ENCODE measurements at places on chromosomes 5 and 9.
A peak's percentile ranks its signal among the peaks of the same experiment; 100 is the strongest.

GRCh38 chr9:93826209-93826608, 128.9 kb downstream of the BARX1 start:
- no peak for DNase-seq

DNA sequence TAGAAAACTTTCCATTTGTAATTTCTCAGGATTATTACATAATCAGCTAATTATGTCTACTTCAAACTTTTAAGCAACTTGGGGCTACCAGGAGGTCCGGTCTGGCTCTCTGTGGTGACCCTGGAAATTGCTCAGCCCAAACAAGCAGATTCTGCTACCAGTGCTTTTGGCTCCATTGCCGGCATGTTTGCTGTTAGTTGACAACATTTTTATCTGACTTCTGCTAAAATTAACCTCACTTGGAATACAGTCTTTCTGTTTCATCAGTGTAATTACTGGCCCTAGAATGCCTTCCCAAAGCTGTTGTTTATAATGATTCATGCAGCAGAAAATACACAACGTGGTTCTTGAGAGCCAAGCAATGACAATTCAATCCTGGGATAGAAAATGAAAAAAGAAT, 38.5 kb upstream of the FAM81B start:
- DNase-seq = no peak

- no peak for DNase-seq
These were observed 9.0 kb downstream of the OLFM1 start for GRCh38 chr9:135096408-135096895.

GRCh38 chr5:88785746-88786565, 97.0 kb downstream of the MEF2C start:
- DNase-seq = no peak

- DNase-seq = no peak
These were observed 8.9 kb upstream of the NKX2-5 start for GRCh38 chr5:173243831-173244305.

GRCh38 chr9:36190388-36191289, at the start of gene CLTA:
Gene CLTA (plus strand): TSS chr9:36190921. CDS start chr9:36191057, 136 bp downstream.
- DNase-seq = peak; percentile 95

DNA sequence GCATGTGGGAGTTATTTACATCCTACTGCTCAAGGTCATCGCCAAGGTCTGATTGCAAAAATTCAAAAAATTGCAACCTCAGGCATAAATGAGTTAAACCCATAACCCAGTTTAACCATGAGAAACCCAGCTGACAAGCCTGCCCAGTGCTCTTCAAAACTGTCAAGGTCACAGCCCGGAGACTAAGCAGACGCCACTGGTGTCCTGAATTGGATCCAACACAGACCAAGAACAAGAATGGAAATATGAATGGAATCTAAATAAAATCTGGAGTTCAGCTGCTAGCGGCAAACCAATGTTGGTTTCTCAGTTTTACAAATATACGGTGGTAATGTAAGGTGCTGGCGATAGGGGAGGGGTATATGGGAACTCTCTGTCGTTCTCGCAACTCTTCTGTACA, 201.5 kb upstream of the MVB12B start:
- no peak for DNase-seq

GRCh38 chr9:100286257-100286656, 66.5 kb downstream of the TEX10 start:
- DNase-seq = no peak

DNA sequence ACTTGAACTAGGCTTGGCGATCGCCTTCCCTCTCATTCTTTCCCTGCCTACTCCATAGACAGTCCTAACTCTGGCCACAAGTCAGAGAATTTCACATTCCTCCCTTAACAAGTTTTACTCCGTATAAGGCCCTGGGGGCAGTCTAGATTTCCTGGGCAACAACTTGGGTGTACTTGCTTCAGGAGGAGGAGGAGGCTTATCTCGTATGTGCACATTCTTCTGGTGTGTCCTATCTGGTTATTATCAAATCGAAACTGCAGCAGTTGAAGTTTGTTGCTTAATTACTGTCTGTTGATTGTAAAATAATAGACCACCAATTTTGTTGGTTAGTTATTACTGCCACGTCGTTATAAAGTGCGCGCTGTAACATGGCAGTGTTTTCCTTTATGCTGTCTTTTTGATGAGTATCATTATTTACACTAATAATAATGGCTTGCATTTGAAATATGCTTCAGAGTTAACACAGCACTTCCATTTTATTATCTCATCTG, 42.0 kb downstream of the PIP5K1B start:
- no peak for DNase-seq

- no peak for DNase-seq
These were observed 306.7 kb downstream of the NR2F1-AS1 start for GRCh38 chr5:93274291-93274690.

DNA sequence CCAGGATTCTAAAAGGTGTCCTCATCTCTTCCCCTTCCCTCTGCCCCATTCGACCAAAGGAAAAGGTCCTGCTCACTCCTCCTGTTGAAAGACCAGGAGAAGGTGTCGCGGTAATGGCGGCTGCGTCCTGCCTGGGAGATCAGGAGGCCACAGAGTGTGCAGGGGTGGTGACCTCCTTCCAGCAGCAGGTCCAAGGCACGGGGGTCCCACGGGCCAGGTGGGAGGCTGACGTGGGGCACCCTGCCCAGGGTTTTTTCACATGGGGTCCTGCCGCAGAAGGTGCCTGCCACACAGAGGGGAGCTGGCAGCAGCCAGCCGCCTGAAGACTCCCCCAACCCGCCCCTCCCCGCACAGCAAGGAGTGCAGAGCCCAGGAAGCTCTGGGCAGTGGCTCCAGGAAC, 22.2 kb upstream of the ADAMTS2 start:
- no peak for DNase-seq

- DNase-seq = no peak
These were observed 89.4 kb downstream of the MACROH2A1 start for GRCh38 chr5:135309391-135310327.

- no peak for DNase-seq
These were observed 27.7 kb downstream of the RANBP3L start for GRCh38 chr5:36273809-36274526.

- no peak for DNase-seq
These were observed 35.5 kb upstream of the FTMT start for GRCh38 chr5:121816164-121816563.

- DNase-seq = peak; percentile 29
These were observed 714 bp downstream of the UBE2D2 start for GRCh38 chr5:139561655-139562451.

GRCh38 chr5:84568171-84568570, 183.5 kb upstream of the EDIL3 start:
- DNase-seq = no peak

DNA sequence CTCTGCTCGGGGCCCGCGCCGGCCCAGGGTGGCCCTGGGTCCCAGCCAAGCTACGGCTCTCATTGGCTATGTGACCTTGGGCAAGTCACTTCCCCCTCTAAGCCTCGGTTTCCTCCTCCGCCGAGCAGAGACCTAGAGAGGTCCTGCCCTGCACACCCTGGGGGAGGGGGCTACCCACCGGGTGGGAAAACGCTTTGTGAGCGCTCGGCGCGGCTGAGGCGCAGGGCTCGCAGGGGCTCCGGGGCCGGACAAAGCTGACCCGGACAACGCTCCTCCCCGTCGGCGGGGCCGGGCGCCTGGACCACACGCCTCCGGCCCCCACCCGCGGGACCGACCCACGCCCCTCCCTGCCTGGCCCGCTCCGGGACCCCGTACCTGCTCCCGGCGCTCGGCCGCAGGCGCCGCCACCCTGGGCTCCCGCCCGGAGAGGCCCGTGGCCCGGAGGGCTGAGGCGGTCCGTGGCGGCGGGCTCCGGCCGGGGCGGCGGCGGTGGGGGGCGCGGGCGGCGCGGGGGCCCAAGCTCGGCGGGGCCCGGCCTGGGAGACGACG, 85.7 kb upstream of the MELK start:
- peak; percentile 53 for DNase-seq

DNA sequence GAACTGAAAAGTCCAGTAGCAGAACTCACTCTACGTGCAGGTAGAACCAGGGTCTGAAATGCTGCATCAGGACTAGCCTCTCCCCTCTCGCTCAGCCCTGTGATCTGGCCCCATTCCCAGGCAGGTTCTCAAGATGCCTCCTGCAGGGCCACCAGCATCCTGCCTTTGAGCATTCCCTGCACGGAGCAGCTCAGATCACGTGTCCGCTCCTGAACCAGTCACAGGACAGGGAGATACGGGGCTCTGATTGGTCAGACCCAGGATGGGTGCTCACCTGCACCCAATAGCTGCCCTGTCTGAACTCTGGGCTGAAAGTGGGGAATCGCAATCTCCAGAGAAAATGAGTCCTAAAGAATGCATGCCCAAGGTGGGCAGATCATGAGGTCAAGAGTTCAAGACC, 50.8 kb downstream of the NEURL1B start:
- no peak for DNase-seq

GRCh38 chr5:38468202-38468673, 88.2 kb downstream of the LIFR start:
- DNase-seq = no peak

- DNase-seq = no peak
These were observed 38.9 kb downstream of the GABRB2 start for GRCh38 chr5:161507591-161507990.

DNA sequence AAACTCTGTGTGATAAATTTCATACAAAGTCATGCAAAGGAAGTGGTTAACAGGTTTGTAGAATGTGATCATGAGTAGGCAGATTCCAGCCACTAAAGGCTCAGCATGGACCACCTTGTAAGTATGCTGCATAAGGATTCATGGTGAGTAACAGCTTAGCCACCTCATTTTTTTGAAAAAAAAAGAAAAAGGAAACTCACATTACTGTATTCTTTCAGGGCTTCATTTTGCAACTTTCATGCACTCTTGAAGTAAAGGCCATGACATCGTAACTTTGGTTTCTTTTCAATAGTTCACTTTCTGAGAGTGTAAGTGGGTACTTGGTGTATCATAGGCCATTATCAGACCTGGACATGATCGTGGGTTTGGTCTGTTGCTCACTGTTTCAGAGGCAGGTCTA, 175.1 kb downstream of the PCSK1 start:
- no peak for DNase-seq

DNA sequence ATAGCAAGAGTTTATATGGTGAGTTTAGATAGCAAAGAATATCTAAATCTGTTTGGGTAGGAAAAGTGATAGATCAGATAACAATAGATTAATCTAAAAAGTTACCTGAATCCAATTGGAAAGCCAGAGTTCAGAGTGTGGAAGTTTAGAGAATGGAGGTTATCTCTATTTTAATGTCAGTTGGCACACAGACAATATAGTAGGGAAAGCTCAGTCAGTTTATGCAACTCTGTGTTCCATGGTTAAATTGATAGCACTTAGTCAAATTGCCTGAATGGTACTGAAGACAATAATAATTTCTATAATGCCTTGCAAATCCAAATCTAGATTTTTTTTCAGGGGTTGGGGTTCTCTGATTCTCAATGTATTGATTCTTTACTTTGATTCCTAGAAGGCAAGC, 77.0 kb downstream of the ARHGEF28 start:
- DNase-seq = no peak

GRCh38 chr9:110615498-110615897, 36.0 kb upstream of the SVEP1 start:
- no peak for DNase-seq

DNA sequence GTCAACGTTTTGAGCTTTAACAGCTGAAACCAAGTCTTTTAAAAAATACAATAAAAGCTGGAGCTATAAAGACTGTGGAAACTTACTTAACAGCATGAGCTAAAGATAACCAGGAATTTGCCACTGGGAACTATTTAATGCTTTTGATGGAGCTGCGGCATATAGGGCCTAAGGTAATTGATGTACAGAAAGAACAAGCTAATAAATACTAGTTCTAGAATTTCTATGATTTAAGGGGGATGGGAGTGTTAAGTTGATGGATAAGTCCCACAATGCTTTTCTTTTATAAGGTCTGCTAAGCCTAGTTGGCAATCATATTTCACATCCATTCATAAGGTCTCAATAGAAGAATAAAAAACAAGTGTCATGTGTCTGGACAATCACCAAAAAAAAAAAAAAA, 334.0 kb upstream of the DMAC1 start:
- DNase-seq = no peak
